ENCODE measurements at places on chromosomes 4 and X.

DNA sequence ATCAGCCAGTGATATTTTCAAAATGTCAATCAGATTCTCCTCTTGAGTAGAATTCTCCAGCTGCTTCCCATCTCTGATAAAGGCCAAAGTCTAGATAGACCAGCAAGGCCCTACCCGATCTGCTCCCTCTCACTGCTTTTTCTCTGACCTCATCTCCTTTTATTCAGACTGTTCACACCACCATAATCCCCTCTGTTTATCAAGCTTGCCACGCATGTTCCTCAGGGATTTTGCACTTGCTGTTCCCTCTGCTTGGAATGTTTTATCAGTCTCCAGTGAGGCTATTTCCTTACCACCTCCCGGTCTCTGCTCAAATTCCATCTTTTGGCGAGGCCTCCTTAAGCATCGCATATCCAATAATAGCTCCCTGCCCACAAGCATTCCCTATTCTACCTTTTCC is 20.1 kb downstream of the NOCT start:
- DNase-seq: no peak

- no peak for DNase-seq
Observed at GRCh38 chr4:105466580-105466979, 7.3 kb downstream of the PPA2 start.

GRCh38 chrX:1224954-1225353 is 12.5 kb upstream of the CRLF2 start:
- DNase-seq: no peak

- no peak for DNase-seq
Observed at GRCh38 chrX:9997524-9997923, 30.4 kb downstream of the CLDN34 start.

- no peak for DNase-seq
Observed at GRCh38 chrX:44400161-44400560, 56.7 kb upstream of the EFHC2 start.

- no peak for DNase-seq
Observed at GRCh38 chr4:151688003-151688784, 72.6 kb downstream of the GATB start.

DNA sequence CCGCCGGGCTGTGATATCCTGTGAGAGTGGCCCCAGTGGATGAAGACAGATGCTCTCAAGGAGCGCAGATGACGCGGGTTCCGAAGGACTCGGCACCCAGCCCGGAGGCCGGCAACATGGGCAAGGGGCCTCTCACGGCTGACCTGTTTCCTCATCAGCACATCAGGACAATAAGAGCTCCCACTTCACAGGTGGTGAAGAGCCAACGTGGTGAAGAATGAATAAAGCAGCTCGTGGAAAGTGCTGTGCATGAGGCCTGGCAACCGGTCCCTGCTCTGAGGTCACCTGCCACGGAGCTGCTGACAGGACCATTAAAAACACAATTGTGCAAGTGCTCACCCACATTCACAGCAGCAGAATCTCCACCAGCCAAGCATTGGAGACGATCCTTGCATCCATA is 22.9 kb downstream of the ABLIM2 start:
- DNase-seq: peak; percentile 81

DNA sequence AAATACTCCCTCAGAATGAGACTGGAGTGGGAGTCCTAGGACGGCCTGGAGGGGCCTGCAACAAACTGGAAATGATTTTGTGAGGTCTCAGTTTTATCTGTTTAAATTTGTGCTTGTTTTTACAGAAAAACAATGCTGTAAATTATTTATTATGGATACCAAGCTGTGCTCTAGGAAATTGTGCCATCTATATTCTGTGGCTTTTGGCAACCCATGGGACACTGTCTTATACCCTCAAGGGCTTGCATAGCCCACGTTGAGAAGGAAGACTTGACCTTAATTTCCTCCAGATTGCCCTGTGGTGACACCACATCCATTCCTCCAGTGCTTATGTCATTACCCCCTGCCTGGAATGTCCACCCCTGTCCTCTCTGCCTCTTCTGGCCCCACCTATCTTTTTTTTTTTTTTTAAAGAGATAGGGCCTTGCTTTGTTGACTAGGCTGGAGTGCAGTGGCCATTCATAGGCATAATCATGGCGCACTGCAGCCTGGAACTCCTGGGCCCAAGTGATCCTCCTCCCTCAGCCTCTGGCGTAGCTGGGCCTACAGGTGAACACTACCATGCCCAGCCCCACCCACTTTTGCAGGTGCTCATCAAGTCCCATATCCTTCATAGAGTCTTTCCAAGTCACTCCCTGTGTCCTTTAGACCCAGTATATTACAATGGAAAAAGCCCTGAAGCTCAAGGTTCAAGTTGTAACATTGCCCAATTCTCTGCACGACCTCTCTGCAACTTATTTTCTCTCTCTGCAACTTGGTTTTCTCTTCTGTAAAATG is 77.4 kb downstream of the HPRT1 start:
- DNase-seq: no peak

DNA sequence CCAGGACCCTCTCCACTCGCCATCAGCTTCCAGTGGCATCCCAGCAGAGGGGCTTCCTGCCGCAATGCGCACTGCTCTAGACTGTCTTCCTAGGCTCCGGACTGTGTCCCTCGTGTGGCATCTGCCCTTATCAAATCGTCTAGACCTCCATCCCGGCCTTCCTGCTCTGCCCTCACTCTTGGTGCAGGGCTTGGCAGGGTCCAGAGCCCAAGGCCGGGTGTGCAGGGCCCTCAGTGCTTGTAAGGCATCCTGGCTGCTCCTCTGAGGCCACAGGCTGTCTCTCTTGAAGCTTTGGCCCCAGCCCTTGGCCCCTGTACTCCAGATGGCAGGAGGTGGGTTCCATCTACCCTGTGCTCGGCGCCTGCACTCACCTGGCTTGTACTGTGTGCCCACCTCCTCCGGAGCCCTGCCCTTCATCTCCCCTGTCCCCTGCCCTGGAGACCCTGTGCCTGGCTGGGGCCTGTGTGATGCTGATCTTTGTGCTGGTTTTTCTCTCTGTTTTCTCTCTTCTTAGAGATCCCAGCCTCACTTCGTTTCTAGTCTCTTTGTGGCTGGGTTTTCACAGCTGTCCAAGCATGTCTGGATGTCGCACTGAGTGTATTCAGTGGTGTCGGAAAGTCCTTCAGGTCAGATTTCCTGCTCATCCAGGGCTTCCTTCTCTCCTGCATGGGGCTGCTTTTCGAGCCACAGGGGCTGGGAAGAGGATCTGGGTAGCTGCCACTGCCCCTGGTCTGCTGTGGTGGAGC is 3.7 kb upstream of the TREX2 start:
- no peak for DNase-seq

- DNase-seq: no peak
Observed at GRCh38 chr4:159906517-159906916, 803.6 kb downstream of the RAPGEF2 start.

- DNase-seq: no peak
Observed at GRCh38 chr4:8385611-8386010, 54.9 kb downstream of the ACOX3 start.

GRCh38 chr4:72390409-72390808 is 178.6 kb downstream of the ADAMTS3 start:
- DNase-seq: no peak

All from NCI-H1092 treated with DMSO at 0.1 percent for 48 hours (cell line).